ENCODE measurements at places on chromosomes 11 and 22.
A peak's percentile ranks its signal among the peaks of the same experiment; 100 is the strongest.

DNA sequence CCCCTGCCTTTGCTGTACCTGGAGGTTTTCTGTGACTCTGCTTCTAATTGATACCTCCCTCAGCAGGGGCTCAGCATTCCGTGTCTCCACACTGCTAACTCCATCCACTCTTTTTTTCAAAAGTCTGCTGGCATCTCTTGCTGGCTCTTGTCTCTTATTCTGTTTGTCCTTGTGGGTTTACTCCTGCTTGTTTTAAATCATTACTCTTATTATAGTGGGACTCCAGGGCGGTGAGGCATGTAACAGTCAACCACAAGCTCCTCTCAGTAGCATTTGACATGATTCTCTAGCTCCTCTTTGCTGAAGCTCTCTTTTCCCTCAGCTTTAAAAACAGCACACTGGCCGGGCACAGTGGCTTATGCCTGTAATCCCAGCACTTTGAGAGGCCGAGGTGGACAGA lies 260.2 kb upstream of the NARS2 start:
- DNase-seq, result no peak

DNA sequence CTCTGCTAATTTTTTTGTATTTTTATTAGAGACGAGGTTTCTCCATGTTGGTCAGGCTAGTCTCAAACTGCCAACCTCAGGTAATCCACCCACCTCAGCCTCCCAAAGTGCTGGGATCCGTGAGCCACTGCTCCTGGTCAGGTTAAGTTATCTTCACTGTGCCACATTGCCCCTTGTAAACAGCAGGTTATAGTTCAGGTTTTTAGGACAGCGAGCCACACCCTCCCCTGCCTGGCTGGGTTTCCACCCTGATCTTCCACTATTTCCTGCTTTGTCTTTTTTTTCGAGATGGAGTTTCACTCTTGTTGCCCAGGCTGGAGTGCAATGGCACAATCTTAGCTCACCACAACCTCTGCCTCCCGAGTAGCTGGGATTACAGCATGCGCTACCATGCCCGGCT lies 16.1 kb downstream of the ACO2 start:
- no peak for DNase-seq

DNA sequence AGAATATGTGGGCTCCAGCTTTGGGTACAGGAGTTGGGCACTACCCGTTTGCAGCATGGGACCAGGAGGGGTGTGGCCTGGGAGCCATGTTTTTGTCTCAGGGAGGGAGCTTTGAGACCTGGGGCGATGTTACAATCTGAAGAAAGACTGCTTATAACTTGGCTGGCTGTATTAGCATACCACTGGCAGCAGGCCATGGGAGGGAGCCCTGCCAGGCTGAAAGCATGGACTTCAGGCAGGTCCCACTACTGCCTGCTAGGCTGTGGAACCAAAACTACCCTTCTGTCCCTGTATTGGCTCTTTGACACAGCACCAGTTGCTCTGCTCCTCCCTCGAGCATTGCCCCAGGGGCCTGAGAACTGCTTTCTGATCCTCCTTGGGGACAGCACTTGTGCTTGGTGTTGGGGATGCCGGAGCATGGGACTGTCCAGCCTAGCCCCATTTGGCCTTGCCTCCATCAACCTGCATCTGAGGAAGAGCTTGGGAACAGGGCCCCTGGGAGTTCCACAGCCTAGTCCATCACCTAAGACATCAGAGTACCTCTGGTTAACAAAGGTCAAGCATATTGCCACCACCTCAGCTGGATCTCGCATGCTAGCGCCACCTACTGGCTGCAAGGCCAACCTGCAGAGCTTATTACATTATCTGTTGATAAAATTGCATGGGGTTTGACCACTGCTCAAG lies 217.4 kb downstream of the SBF2 start:
- DNase-seq, result peak; percentile 57

DNA sequence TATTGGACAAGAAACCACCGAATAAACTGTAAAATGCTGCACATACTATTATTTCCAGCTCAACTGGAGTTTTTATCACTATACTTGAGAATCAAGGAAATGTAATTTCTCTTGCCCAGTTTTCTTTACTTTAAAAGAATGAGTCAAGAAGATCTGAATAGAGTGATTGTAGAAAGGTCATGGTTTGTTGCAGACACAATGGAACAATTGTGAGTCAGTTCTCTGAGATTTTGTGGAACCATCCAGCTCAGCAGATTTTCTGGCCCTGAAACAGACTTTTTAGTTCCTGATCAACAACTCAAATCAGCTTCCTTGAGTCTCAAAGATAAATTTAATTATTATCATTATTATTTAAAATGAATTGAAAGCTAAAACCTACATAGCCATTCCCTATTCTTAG lies 1.3 kb downstream of the TCN1 start:
- DNase-seq, result no peak

GRCh38 chr22:39362271-39362670 lies 12.5 kb downstream of the SYNGR1 start:
- no peak for DNase-seq

GRCh38 chr22:42977569-42977968 lies 37.4 kb downstream of the PACSIN2 start:
- no peak for DNase-seq

GRCh38 chr22:45538281-45538680 lies 35.6 kb downstream of the FBLN1 start:
- no peak for DNase-seq

- DNase-seq, result no peak
These were observed 180.0 kb upstream of the NTM start for GRCh38 chr11:131190446-131190845.

DNA sequence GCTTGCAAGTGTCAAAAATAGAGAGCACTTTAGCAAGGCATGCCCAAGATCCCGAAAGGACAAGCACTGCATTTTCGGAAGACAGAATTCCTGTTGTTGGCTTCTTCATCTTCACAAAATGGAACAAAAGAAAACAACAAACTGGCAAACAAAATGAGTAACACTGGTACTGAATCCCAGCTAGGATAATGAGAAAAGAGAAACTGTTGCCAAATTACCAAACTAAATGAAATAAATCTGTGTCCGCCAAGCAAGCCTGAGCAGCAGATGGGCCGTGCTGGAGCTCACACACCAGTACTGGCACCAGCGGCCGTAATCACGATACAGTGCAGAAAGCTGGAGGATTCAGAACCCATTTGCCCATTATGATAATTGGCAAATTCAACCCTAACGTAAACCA lies 30.6 kb downstream of the TUB start:
- no peak for DNase-seq

- no peak for DNase-seq
These were observed 18.4 kb downstream of the TNKS1BP1 start for GRCh38 chr11:57306161-57306876.

DNA sequence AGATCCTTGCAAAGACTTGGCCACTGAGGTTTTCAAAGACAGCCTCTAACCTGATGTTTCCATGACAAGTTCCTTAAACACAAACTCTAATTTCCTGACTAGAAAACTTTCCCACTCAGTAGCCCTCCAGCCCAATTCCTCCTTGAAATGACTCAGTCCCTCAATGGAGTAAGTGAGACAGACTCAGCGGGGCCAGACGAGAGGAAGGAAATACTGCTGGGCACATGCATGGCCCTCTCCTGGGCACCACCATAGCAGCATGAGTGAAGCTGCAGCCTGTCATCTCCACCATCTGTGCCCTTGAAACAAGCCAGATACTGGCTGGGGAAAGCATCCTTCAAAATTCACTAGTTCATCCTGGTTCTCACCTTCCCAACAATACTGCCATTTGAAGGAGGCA lies 76.2 kb upstream of the GDPD4 start:
- DNase-seq, result no peak

DNA sequence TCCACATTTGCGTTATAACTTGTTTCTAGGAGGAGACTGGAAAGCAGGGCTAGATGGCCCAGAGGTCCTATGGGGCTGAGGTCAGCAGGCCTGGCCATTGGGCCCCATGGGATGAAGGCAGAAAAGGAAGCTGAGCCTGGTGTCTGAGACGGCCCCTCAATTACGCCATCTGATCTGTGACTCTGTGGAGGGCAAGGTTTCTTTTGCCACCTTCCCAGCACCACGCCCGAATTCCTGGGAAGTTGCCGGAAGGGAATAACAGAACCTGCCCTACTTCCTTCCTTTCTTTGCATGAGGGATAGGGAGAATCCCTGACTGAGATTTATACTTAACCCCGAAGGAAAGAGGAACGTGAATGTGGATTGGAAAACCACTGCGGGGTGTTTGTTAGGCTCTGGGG lies 118.1 kb downstream of the MPPED1 start:
- no peak for DNase-seq

DNA sequence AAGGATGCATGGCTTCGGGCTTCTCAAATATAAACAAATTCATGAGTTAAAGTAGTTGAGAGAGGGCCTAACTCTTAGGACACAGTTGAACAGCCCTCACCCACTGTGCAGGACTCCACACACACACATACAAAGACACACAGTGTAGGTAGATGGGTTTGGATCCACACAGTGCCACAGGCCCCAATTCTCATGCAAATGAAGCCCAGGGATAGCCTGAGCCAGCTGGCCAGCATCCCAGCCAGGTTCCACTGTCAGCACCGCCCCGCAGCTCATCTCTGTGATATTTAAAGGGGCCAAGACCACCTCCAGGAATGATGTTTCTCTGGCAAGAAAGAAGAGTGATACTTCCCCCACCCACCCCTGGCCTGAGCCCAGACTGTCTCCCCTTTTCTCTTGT lies 11.7 kb downstream of the SLC35C1 start:
- DNase-seq, result no peak

GRCh38 chr22:41836551-41836950 lies 3.6 kb downstream of the SREBF2 start:
- no peak for DNase-seq

- no peak for DNase-seq
These were observed 39.3 kb downstream of the NF2 start for GRCh38 chr22:29642694-29643093.

GRCh38 chr22:26246552-26246951 lies 77.3 kb downstream of the SEZ6L start:
- DNase-seq, result no peak

DNA sequence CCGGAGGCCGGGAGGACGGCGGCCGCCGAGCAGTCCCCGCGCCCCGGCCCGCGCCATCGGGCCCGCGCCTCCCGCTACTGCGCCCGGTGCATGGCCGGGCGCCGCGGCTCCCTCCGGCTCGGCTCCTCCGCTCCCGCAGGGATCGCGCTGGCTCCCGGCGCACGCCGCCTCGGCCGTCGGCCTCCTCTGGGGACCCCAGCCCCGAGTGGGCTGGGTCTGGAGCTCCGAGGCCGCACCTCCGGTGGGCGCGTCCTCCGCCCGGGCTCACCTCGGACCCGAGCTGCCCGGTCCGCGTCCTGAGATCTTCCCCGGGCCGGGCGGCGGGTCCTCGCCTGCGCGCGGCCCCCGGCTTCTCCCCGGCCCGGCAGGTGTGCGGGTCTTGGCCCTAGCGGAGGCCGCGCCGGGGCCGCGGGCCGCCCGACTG lies 251 bp downstream of the SHISA8 start:
- DNase-seq, result no peak

DNA sequence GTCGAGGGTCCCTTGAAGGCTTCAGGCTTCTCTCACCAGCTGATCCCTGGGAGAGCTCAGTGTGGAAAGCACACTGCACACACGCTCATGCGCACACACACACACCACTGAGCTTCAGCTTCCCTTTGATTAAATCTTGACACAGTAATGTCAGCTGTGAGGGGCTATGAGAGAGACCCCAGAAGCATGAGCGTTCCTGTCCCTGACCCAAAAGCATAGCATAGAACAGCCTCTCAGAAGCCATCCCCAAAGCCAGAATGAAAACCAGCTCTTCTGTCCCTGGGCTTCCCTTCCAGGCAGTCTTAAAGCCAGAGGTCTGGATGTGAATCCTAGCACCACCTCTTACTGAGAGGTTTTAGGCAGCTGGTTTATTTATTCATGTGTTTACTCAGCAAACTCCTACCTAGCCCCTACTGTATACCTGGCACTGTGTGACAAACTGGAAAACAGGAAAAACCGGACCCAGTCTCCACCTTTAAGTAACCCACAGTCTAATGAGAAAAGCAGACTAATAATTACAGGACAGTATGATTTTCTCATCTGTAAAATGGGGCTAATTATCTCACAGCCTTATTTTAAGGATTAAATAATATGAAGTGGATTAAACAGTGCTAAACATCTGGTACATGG lies 15.9 kb downstream of the GALNT18 start:
- no peak for DNase-seq

- DNase-seq, result no peak
These were observed 30.8 kb upstream of the EXPH5 start for GRCh38 chr11:108624196-108624925.

GRCh38 chr11:15163136-15163535 lies 48.4 kb downstream of the INSC start:
- no peak for DNase-seq

DNA sequence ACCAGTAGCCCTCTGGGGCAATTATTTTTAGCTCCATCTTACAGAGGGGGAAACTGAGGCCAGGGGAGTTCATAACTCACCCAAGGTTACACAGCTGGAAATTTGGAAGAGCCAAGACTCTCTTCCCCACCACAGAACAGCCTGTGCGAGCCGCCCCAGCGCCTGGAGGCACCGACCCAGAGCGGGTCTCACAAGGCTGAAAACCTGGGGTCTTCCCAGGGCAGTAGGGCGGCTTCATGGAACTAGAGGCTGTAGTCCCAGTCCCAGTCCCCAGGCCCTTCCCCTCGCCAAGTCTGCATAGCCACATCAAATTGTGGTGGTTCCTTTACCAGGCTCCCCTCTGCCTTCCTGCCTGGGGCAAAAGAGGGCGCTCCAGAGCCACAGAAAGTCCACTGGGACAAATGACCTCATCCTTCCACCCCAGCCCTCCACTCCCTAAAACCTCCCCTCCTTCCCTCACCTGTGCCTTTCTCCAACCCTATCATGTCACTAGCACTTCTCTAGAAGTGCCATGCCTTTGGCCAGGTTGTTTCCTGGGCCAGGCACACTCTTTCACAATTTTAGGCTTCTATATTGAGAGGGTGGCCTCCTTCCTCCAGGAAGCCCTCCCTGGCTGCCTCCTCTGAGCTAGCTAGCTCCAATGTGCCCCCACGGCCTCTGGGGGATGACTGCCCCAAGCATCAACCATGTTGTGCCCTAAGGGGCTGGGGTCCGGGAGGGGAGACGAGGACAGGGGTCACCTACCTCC lies 15.2 kb upstream of the CDC42EP1 start:
- peak; percentile 55 for DNase-seq

DNA sequence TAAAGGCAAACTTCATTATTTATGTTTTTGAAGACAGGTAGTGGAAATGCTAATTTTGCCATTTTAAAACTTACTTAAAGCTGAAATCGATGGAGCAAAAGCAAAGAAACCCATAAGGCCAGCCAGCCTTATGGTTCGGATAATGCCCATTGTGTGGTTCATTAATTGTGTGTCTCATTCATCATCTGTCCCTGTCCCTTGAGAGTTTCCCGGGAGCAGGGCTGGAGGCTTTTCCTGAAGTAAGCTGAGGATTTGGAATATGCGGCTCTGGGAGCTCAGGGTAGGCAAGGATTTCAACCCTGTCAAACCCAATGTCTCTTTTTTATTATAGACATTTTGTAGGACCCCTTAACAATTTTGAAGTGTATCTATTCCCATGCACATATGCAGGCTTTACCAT lies 790.0 kb upstream of the KIRREL3 start:
- no peak for DNase-seq

All from fibroblast of skin of abdomen (primary cell).